Left lung (tissue), 14 donors: ENCODE measurements at places on chromosomes 2 and 18.

GRCh38 chr2:46421361-46421760, 58.0 kb upstream of the TMEM247 start:
- no peak for DNase-seq

GRCh38 chr2:133666621-133667020, 98.4 kb upstream of the NCKAP5 start:
- no peak for DNase-seq

- no peak for DNase-seq
These were observed 26.7 kb upstream of the BIRC6 start for GRCh38 chr2:32330136-32330535.

GRCh38 chr2:33069894-33070651, 123.3 kb downstream of the LTBP1 start:
- DNase-seq = peak; percentile 42

GRCh38 chr2:222637067-222637466, 18.8 kb downstream of the FARSB start:
- DNase-seq = no peak

- no peak for DNase-seq
These were observed 22.7 kb downstream of the DPYSL5 start for GRCh38 chr2:26870585-26871095.

DNA sequence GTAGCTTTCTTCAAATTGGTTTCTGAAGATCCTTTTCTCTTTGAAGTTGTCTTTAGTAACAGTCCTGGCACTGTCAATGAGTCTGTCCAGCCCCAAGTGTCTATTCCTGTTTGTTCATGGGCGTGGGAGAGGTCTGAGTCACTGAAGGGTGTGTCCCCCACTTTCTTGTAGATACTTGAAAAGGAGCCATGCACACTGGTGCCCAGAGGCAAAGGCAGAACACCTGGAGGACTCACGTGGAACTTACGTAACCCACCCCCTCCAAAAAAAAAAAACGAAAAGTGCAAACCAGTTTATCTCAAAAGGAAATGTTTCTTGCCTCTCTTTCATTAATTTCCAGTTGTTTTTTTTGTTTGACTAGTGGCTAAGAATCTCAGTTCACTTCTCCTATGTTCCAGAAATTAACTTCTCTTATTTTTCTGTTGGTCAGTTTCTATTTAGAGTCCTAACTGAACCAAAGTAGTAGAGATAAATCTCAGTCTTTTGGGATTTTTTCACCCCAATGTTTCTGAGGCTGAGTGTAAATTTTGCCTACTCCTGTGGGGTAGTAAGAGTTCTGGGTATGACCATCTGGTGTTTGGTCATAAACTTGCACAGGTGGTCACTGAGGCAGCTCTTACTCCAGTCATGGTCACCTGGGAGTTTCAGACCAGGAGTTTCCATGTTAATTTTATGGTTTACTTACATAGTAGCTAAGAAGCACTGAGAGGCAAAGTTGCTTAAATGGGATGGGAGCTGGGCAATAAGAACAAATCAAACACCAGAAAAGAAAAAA, 54.9 kb downstream of the DSC3 start:
- DNase-seq = no peak
